ENCODE measurements at places on chromosomes 4 and X.

- DNase-seq, result no peak
Observed at GRCh38 chr4:180641495-180641894, 1601.7 kb upstream of the TENM3 start.

DNA sequence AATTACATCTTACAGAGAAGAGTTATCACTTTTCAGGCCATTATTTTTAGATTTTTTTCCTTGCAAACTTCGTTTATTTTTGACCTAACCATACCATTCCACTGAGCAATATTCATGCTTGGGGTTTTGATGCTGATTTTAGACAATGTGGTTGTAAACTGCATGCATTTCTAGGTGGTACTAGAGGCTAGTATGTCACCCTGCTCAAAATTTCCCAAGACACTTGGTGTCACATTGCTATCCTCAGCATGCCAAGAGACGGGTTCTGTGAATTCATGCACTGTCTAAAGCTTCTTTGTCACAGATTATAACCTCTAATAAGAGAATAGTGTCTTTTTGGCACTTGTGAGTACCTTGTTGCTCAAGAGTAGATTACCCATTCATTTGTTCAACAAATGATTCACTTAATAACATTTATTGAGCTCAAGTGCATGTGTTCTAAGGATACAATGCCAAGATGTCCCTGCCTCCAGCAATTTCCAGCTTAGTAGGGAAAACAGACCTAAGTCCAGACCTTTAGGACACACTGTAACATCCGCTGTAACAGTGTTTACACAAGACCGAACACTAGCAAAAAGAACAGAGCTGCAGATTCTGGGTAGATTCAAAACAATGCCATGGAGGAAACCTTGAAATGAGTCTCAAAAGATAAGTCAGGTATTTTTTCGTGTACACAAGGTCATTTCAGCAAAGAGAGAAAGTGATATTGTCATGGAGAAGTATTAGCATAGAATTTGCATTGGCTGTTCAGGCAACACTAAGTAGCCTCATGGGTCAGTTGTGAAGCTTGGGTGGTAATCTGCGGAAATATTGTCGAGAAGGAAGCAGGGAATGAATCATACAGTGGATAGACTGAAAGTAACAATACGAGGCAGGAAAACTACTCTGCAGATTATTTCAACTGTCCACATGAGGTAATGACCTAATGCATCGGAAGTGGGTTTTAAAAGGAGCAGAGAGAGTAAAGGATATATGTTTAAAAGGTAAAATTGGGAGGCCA is 515.1 kb upstream of the ZFP42 start:
- no peak for DNase-seq

GRCh38 chr4:106806158-106806797 is 229.8 kb downstream of the DKK2 start:
- DNase-seq, result no peak

DNA sequence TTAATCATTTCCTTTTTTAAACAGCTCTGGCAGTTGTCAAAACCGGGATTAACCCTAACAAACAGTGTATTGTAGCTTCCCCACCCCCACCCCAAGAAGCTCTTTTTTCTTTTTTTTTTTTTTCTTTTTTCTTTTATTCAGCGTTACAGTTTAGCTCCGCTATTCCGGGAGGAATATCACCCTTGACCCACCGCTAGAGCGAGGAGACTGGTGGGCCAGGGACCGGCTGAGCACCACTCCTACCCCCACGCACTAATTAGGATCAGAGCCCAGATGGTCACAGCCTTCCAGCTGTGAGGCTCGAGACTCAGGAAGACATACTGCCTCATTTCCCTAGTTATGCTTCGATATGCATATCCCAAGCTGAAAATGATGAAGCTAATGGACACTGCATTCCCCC is 2.0 kb downstream of the PARM1 start:
- DNase-seq, result no peak

DNA sequence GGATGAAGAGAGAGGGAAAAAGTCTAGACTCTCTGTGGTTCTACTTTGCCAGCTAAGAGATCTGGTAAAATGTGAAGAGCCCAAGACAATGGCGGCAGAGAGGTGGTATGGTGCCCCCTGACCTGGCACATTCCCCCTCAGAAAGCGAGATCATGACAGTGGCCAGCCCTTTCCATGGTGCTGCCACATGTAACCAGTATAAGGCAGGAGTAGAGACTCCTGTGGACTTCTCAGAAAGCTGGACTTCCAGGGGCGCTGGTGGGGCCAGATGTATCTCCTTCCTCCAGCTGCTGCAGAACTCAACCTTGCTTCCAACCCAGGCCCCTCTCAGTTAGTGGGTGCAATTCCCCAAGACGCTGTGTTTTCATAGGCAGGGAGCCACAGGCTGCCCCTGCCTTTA is 9.6 kb downstream of the CTAG1A start:
- no peak for DNase-seq

DNA sequence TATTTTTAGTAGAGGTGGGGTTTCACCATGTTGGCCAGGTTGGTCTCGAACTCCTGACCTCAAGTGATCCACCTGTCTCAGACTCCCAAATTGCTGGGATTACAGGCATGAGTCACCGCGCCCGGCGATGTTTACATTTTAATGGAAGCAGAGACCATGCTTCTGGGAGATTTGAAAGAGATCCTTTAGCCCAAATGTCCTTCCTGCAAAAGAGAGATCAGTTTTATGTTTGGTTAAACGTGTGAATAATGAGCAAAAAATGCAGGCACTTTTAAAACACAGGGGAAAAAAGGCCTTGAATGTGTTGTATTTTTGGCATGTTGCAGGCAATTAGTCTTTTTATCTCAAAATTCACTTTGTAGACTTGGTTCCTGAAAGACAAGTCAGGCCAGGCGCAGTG is 95.8 kb upstream of the ELOVL6 start:
- DNase-seq, result no peak

GRCh38 chr4:185597532-185598188 is 62.4 kb upstream of the PDLIM3 start:
- DNase-seq, result peak; percentile 49

DNA sequence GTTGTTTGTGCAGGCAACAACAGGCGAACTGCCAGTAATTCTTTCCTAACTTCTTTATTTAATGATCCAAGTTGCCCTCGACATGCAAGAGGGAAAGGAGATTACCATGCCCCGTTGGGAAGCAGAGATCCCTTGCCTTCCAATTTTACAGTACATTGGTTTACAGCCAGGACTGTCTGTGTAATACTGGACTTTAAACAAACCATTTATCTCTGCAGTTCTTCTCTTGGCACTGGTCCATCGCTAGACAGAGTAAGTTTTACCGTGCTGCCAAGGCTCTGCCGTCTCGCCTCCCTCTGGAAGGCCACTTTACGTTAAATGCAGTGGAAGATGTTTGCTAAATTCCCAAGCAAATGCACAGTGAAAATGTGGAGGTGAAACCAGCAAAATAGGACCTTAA is 660.3 kb upstream of the PRKX start:
- DNase-seq, result no peak

DNA sequence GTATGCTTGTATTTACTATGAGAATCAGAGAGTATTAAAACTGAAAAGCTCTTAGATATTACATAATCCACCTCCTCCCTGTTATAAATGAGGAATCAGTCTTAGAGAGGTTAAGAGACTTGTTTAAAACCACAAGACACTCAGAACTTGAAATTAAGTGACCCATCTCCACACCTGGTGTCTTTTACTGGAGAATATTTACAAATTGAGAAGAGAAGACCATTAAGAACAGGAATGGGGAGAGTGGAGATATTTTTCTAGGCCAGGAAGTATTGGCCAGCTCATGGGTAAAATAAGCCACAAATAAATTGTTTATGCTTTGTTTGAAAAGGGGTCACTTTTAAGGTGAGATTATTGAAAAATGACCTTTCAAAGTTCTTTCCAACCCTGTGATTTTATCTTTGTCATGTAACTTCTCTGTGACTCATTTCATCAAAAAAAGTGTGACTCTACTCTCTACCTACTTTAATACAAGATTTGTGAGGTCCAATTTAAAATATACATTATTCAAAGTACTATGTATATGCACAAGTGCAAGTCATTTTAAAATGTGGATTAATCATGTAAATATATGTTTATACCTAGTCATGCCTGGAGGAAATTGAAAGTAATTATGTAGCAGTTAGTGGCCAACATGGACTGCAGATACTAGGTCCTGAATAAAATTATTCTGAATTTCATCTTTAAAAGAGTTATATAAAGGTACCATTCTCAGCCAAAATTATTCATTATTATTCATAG is 15.9 kb upstream of the COX7B2 start:
- DNase-seq, result no peak

DNA sequence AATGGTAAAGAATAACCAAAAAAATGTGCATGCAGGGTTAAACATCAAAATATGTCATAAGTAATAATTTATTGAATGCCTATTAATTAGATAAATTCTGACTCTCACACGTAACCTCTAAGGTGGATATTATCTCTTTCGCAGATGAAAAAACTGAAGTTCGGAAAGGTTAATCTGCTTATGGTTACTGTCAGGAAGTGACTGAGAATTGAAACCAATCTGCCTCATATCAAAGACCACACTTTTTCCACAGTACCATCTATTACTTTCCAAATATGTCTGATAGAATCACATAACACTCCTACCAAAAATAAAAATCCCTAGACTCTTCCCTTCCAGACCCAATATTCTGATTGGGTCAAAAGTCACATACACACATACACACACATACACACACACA is 6.2 kb downstream of the CHIC2 start:
- DNase-seq, result no peak

DNA sequence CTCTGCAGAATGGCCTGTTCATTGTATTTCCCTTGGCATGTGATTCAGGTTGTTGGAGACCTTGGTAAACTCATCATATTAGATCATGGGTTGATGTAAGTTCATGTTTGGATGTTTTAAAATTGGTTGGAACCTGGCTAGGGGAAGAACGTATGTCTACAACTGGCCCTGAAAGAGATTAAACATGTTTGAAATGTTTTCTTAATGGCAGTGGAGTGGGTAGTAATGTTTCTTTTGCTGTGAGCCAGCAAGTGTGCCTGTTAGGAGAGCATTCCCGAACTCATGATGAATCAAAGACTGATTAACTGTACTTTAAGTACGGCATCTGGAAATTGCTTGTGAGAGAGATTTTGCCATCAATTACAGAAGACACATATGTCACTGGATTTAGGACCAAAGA is 44.5 kb upstream of the SLC4A4 start:
- DNase-seq, result no peak

- peak; percentile 85 for DNase-seq
Observed at GRCh38 chrX:318068-318738, 393 bp downstream of the GTPBP6 start.

DNA sequence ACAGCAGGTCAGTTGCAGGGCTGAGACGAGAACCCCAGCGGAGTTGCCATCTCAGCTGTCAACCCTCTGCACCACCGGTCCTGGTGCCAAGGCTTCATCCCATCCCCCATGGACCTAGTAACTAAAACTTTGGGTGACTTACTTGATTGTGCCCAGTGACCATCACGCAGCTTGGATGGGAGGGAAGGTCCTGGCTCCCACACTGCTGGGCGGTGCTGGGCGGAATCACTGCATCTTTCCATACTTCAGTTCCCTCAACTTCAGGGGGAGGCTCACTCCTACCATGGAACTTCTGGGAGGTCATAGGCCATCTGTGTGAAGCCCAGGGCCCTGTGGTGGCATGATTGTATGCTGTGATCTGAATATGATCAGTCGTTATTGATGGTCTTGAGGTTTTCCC is 26.2 kb upstream of the JAKMIP1 start:
- DNase-seq, result no peak

- DNase-seq, result no peak
Observed at GRCh38 chr4:122584519-122584918, 36.3 kb downstream of the IL21 start.

DNA sequence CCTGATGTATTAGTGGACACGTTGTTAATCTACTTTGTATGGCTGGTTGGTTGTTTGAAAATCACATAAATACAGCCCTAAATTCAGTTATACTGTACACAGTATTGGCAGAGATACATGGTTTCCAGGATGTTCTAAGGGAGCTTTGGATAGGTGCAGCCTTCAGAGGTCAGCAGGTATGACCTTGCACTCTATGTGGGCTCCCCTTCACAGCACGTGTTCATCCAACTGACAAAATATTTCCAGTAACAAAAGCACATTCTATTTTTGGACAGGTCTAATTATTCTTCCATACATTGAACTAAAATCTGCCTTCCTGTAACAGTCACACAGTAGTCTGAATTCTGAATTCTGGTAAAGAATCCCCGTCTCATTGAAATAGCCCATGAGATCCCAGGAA is 92.8 kb upstream of the RAPGEF2 start:
- no peak for DNase-seq

DNA sequence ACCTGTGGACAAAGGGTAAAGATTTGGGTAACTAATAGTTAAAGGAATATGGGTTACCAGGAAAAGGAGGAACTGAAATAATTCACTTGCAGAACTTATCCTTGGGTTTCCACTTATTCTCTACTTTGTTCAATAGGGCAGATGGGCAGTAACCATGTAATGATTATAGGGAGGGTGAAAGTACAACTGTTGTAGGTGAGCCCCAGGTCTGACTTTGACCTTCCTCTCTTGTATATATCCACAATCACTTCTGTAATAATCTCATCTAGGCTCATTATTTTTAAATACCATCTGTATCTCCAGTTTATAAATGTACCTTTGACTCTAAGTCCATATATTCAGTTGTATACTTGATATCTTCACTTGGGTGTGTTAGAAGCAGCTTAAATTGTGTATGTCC is 32.1 kb downstream of the CXXC4 start:
- DNase-seq, result no peak

- DNase-seq, result no peak
Observed at GRCh38 chrX:154025230-154025629, 5.5 kb upstream of the IRAK1 start.

- DNase-seq, result no peak
Observed at GRCh38 chr4:176034936-176035335, 30.7 kb upstream of the WDR17 start.

DNA sequence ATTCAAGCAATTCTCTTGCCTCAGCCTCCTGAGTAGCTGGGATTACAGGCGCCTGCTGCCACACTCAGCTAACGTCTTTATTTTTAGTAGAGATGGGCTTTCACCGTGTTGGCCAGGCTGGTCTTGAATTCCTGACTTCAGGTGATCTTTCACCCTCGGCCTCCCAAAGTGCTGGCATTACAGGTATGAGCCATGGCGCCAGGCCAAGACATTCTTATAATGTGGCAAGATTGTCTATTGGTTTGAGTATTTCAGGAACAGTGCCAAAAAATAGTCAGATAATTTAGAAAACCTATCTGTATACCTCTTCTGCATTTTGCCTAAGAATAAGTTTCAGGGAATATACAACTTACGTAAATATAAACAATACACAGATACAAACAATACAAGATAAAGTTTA is 136.8 kb downstream of the TMA16 start:
- DNase-seq, result no peak

All from stimulated activated CD8-positive, alpha-beta memory T cell treated with anti-CD3 and anti-CD28 coated beads, Interleukin-15, amount 100 ng/mL, for 24 hours (primary cell).